ENCODE measurements at places on chromosomes 2 and 18. TPM values are rescaled to one million over a fixed set of nuclear protein-coding genes. Genes with fewer than 3 reads are reported as not detected.
A peak's percentile ranks its signal among the peaks of the same experiment; 100 is the strongest.

- no peak for DNase-seq
Measured at GRCh38 chr2:85468704-85469349, 50.3 kb downstream of the SH2D6 start.

DNA sequence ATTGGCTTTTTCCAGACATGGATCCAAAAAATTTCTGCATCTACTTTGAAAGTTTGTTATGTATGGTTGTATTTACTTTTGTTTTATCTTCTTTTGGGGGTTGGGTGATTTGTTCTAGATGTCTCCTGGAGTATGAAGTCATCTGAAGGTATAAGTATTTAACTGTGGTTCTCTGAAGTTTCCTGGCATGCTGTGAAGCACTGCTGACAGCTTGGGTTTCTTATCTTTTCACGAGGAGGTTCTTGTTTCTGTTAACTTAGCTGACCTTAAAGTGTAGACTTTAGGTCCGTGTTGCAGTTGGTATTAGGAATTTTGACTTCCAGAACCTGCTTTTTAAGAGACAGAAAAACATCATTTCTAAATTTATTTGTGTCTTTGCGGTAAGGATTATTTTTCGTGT, 15.9 kb downstream of the GLS start:
- no peak for DNase-seq

- DNase-seq, result no peak
Measured at GRCh38 chr18:3447068-3447894, 2.7 kb upstream of the TGIF1 start.

DNA sequence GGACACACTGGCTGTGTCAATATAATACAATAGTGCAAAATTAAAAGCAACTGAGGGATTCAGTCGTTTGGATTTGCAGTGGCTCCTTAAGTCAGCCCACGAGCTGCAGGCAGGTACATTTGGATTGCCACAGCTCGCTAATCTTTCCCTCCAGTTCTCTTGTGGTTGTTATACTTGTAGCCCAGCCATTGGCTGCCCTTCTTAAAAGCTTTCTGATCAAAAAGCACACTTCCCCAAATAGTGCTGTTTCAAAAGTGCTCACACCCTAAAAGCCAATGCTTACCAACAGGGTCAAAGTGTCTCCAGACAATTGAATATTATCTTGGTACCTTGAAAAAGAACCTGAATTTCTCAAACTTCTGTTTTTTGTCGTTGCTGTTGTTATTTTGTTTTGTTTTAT, 404.7 kb upstream of the FAM98A start:
- DNase-seq, result no peak

- no peak for DNase-seq
Measured at GRCh38 chr2:238145046-238145445, 6.6 kb downstream of the KLHL30 start.

DNA sequence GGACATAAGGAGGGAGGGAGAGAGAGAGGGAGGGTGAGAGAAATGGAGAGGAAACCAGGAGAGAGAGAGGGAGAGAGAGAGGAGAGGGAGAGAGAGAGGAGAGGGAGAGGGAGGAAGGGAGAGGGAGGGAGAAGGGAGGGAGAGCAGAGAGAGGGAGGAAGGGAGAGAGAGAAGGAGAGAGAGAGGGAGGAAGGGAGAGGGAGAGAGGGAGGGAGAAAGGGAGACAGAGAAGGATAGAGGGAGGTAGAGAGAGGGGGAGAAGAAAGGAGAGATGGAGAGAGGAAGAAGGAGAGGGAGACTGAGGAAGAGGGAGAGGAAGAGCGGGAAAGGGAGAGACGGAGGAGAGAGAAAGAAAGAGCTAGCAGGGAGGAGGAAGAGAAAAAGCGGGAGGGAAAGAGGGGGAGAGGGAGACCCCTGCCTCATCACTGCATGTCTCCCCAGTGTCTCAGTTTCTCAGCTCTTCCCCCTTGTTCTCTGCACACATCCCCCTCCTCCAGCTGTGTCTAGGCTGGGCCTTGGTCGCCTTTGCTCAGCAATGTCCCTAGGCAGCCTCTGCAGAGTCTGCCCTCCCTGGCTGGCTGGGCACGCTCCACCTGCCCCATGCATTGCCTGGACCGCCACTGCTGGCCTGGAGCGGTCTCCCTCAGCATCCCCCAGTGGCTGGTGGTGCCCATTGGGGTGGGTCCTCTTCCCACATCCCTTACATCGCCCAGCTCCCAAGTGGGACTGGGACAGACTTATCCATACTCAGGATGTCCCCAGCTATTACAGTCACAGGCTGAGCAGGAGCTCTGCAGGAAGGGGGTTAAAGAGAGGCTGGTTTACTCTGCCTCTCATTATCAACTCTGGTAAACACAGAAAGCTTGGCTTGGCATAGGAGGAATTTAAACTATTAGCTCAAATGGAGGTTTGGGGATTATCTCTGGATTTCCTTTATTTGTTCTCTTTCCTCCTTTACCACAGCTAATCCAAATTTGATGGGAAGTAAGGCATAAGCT, 85.7 kb upstream of the APCDD1 start:
- no peak for DNase-seq

- no peak for DNase-seq
Measured at GRCh38 chr2:170332676-170333402, 154.9 kb downstream of the MYO3B start.

- DNase-seq, result no peak
Measured at GRCh38 chr18:6255886-6256285, 158.8 kb downstream of the L3MBTL4 start.

GRCh38 chr2:112153501-112153900, 15.3 kb downstream of the FBLN7 start:
- DNase-seq, result no peak

GRCh38 chr2:66303471-66303870, 131.5 kb upstream of the MEIS1 start:
- DNase-seq, result no peak

DNA sequence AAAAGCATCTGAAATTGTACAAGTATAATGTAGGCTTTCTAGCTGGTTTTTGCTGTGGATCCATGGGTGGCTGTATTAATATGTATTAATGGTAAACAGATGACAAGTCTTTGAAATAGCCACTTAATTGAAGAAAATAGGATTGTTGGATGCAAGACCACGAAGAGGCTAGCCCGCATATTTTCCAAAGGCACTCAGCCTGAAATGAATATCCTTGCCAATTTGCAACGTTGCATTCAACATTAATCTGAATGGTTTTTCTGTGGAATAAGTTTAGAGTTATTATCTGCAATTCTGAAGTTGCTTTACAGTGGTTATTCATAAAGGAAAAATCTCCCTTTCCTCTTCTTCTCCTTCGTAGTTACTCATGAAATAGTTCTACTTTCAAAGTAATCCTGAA, 86.2 kb upstream of the SPATS2L start:
- DNase-seq, result no peak

GRCh38 chr2:232422051-232422450, 15.4 kb downstream of the ALPG start:
- no peak for DNase-seq

DNA sequence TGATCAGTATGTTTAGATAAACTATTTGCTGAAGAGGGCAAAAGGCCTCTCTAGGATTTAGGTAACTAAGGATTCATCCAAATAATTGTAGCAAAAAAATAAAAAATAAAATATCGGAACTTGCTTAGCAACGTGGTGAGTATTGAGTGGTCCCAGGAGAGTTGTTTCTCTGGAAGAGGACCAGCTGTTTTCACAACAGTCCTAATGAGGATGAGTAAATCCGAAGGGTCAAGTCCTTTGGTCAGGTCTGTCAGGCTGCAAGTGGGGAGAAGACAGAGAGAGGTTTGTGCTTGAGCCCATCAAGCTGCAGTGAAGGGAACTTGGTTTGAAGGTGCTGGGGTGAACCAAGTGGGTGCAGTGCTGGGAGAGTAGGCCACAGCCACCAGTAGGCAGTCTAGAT, 539.2 kb downstream of the SLC4A3 start:
- DNase-seq, result no peak

GRCh38 chr2:130252880-130253645, 54.8 kb upstream of the TUBA3E start:
- DNase-seq, result no peak

- no peak for DNase-seq
Measured at GRCh38 chr2:104539649-104540048, 314.3 kb upstream of the POU3F3 start.

DNA sequence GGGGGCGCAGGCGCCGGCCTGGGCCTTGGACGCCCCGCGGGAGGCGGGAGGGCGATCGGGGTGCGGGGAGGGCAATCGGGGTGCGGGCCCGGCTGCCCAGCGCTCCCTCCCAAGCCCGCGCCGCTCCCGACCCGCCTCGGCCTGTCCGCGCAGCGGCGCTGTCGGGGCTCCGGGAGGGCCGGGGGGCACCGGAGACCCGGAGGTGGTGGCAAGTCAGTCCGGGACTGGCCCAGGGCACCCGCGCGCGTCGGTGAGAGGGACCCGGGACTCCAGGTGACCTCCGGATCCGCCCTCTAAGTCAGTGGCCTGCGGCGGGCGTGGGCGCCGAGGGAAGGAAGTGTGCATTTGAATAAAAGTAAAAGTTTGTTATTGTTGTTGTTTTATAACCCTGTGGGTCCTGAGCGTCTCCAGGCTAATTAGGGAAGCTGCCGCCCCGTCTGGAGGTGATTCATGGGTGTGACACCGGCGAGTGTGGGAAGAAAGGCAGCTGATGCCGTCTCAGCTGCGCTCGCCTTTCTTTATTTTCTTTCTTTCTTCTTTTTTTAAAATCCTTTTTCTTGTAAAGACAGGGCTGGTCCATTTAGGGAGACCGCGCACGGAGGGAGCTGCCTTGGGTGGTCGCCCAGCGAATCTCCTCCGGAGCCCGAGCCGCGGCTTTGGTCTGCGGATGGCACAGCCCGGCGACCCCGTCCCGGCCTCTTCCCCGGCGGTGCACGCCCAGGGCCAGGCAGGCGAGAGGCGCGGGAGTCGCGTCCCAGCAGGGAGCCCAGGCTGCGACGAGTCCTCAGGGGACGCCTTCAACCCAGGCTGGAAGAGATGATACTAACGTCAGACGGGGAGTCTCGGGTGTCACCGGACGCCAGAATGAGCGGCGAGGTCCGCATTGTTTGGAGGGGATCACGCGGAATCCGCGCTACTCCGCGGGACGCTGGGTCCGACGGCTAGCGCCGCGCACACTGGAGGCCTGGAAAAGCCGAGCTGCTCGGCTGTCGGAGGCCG, 627 bp upstream of the CRACDL start:
- DNase-seq, result no peak

DNA sequence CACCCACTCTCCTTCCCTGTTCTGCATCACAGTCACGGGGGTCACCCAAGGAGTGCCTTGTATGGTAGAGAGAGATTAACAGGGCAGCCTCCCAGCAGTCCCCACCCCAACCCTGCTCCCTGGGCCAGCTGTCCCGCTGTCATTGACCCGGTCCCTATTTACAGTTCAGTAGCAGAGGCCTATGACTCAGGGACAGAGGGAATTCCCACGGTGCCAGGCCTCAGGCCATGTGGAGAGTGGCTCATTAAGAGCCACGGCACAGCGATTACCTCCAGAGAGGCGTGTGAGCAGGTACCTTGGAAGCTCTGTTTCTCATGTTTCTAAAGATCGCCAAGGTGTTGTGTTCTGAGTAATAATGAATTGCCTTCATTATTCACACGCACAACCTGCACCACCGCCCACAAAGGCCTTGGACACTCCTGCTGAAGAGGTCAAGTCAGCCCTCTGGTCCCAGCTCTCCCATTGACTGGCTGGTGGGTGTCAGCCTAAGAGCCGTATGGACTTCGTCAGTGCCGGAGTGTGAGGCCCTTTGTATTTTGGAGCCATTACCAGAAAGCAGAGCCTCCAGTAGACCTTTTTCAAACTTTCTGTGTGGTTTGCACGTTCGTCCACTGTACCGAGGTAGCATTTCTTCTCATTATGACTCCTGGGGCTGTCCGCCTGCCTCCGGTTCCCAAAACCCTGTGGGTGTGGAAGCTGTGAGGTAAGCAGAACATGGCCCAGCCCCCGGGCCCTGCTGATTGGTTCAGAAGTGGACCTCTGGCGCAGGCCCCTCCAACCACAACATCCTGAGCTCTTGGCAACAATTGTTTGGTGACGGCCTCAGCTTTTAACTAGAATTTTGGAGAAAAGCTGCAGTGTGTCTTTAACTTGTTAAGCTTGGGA, 47.0 kb downstream of the SERTAD2 start:
- peak; percentile 88 for DNase-seq

GRCh38 chr2:39008665-39009064, 112.2 kb downstream of the SOS1 start:
- DNase-seq, result no peak

- no peak for DNase-seq
Measured at GRCh38 chr2:156332284-156332533, 312 bp downstream of the NR4A2 start.

- no peak for DNase-seq
Measured at GRCh38 chr2:24272161-24272802, 88.1 kb downstream of the ITSN2 start.

DNA sequence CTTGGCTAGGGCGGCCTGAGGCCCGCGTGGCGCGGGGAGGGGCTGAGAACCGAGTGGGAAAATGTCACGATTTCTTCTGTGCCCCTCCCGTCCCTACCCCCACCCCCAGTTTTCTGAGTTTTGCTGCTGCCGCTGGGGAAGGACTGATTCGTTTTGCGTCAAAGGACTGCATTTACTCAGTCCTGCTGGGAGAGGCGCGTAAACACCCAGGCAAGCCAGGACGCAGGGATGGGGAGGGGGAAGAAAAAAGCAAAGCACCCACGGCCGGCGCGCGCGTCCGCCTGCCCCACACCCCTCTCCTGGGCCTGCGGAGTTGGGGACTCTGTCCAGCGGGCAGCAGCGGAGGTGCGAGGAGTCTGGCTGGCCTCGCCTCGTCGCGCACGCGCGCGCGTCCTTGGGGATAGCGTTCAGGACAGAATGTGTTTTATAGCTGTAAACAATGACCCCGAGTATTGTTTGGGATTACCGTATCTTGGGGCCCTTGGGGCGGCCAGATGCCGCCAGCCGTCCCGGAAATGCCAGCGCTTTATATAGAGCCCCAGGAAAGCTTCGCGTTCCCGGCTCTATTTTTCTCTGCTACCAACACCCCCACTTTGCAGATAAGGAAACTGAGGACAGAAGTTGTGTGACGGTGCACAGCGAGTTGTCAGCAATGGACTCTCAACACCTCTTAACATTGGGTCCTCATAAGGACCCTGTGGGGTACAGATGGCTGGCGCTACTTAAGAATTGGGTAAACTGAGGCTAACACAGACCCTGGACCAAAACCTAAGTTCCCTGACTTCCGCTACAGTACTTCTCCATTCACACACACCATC, 1.7 kb upstream of the FOSL2 start:
- DNase-seq, result peak; percentile 90

- peak; percentile 12 for DNase-seq
Measured at GRCh38 chr18:48139431-48140347, 209.2 kb upstream of the SMAD2 start.

DNA sequence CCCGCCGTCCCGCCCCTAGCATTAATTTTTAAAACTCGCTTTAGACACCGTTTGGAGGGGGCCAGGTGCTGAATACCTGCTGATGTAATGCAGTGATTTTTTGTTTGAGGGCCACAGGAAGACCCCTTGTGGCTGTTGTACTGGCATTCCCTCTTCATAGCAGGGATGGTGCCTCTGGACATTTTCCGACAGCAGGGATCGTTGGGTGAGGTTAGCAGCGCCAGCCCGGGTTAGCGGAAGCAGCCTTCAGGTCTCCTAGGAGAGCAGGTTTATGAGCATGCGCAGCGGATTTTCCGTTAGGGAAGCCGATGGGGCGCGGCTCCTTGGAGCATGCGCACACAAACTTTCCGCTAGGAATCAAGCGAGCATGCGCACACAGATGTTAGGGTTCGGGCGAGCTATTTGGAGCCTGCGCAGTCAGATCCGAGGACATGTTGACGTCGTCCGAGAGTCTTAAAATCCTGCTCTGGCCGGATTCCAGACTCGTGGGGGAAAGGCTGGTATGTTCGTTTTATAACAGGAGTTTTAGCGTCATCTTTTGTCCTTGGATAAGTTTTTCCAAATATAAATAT, 17.2 kb upstream of the C2orf74 start:
- DNase-seq, result peak; percentile 96

Gene SPR
- total RNA-seq, result 120 TPM

Gene ALLC
- not detected for total RNA-seq

Gene GCG
- total RNA-seq, result not detected

Gene SAG
- not detected for total RNA-seq

Gene COL6A3
- 0.41 TPM for total RNA-seq

Gene UPP2
- total RNA-seq, result not detected
